ENCODE measurements at places on chromosomes 13 and 19.
A peak's percentile ranks its signal among the peaks of the same experiment; 100 is the strongest.

- peak; percentile 76 for DNase-seq
Measured at GRCh38 chr13:80469853-80470381, 129.0 kb upstream of the SPRY2 start.

DNA sequence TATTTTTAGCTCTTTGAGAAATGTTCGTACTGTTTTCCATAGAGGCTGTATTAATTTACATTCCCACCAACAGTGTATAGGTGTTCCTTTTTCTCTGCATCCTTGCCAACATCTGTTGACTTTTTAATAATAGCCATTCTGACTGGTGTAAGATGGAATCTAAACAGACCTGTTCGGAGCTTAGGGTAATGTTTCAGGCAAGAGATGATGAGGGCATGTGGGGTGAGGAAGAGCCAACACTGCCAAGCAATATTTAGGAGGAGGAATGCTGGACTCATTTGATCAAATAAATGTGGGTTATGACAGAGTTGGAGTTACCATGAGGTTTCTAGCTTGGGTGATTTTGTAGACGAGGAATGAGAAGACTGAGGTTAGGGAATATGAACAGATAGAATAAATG lies 382.9 kb downstream of the KLF12 start:
- no peak for DNase-seq

GRCh38 chr13:73697166-73697565 lies 437.0 kb downstream of the KLF12 start:
- no peak for DNase-seq

DNA sequence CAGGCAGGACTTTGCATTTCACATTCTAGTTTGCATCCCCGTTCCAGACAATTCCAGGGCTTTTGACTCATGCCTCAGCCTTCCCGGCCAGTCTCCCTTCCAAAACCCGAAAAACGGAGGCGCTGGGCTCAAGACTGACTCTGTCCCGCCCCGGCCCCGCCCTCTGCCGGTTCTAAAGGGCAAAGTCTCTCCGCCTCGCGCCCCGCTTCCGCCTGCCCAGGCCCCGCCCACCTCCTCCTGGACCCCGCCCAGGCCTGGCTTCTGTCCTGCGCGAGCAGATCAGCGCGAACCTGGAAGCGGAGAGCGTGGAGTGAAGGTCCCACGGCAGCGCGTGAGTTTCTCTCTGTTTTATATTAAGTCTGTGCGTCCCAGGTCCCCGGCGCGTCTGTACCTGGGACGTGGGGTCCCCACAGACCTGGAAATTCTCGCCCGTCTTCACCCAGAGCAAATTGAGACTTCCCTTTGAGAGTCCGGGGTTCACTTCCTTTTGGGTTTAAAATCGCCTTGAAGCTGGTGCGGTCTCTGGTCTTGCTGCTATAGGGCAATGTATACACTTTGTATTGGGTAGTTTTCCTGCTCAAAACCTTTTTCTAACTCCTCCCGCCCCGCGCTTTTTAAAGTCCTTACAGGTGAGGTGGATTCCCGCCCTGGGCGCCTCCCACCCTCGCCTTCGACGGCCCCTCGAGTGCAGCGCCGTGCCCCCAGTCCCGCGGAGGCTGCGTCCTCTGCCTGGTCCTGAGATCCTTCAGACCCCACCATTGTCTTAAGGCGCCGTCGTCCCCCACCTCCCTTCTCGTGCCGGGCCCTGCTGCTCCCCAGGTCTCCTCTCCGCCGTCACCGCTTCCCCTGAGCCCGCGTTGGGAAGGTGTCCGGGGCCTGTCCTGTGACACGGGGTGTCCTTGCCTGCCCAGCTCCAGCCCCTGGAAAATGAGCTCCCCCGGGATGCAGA lies 31.2 kb downstream of the ZNF701 start:
- peak; percentile 89 for DNase-seq

DNA sequence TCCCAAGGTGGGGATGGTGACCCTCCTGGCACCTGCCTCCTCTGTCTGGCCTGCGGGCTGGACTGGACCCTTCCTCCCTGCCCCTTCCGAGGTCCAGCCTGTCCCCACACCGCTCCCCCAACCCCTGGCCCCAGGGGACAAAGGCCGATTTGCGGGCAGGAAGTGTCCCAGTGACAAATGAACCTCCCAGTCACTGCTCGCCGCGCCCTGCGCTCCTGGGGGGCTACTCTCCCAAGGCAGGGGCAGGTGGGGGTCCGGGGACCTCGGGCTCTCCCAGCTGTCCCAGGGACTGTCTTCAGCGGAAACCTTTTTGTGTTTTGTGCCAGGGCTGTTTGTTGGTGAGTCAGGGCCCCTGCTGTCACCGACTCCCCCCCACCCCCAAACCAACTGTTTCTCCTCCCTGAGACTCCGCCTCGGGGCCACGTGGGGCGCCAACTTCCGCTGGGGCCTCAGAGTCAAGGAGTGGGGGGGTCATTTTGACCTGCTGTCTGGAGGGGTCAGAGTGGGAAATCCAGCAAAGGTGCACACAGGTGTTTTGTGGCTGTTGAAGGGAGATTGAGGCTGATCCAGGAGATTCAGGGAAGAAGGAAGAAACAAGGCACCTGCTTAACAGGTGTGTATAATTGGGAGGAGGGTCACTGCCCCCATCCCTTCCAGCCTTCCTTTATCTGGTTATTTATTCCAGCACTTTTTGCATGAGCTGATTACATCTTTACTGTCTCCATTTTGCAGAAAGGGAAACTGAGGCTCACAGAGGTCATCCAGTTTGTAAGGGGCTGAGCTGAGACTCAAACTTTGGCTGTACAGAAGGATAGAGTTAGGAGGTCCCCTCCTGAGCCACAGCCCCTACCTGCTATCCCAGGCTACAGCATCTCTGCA lies 831 bp downstream of the PGPEP1 start:
- DNase-seq = no peak

DNA sequence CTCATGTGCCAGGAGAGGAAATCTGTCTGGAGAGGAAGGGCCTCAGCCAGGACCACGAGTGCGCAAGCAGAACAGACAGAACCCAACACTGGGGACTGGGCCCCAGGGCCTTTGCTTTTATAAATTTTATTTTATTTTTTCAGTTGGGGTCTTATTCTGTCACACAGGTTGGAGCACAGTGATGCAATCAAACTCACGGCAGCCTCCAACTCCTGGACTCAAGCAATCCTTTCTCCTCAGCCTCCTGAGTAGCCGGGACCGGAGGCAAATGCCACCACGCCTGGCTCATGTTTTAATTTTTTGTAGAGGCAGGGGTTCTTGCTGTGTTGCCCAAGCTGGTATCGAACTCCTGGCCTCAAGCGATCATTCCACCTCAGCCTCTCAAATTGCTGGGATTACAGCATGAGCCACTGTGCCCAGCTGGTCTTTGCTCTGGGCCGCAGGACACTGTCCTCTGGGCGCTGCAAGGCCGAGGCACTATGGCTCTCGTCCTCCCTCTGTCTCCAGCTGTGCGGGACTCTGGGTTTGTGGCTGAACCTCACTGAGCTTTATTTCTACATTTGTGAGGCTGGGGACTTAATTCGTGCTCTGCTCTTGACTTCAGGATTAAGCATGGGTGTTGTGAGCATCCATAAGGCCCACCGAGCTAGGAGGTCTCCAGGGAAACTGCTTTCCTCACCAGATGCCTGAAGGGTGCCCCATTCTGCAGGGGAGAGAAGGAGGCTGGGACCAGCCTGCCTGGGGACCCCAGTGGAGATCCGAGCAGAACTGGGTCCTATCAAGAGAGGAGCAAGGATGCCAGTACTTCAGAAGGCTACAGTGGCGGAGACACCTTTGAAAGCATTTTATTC lies 144.2 kb upstream of the VSTM2B start:
- DNase-seq = no peak

DNA sequence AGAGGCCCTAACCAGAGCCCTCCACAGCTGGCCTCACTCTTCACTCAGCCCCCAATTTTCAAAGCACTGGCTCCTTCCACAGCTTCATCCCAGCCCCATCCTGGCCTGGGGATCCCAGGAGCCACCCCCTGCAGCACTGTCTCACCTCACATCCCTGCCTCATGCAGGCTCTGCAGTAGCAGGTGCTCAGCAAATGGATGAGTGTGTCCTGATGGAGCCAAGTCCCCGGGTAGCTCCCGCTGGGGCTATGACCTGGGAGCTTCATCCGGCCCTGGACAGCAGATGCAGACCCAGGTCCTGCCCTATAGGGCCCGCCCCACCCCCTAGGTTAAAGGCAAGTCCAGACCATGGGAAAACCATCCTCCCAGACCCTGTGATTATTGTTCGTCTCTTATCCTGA lies 143.2 kb upstream of the ZNF507 start:
- no peak for DNase-seq

GRCh38 chr19:4431808-4432674 lies 25.6 kb downstream of the UBXN6 start:
- DNase-seq = no peak

DNA sequence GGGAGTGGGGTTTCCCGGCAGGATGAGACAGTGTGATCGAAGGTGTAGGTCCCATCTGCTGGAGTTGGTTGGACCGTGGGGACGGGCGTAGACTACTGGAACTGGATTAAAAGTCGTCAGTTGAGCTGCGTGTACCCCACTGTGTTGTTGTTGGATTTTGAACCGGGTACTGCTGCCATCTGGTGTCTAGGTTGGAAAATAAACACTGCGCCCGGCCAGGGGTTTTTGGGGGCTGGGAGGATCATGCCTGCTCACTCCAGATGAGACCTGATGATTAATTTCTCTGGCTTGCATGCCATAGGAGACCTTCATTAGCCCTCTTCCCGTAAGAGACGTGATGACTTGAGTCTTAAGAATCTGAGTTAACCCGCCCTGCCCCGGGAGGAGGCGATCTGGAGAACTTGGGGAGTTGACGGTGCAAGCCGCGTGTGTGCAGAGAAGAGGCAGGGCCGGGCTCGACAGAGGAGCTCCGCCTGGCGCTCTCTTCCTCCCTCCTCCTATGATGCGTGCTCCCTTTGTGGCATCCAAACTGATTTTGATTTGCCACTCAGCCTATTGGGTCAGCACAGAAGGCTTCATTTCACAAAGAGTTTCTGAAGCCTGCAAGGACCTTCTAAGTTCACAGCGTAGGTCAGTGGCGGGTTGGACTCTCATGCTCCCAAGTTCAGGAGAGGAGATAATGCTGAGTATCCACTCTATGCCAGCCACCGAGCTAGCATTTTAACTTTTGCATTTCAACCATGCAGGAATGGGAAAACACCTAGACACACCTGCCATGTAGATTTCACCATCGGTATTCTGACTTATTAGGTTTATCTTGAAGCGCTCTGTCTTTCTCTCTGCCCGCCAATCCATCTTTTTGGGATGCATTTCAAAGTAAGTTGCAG lies 2.7 kb downstream of the UHRF1 start:
- peak; percentile 68 for DNase-seq
